ENCODE measurements at places on chromosomes 1 and 21.

DNA sequence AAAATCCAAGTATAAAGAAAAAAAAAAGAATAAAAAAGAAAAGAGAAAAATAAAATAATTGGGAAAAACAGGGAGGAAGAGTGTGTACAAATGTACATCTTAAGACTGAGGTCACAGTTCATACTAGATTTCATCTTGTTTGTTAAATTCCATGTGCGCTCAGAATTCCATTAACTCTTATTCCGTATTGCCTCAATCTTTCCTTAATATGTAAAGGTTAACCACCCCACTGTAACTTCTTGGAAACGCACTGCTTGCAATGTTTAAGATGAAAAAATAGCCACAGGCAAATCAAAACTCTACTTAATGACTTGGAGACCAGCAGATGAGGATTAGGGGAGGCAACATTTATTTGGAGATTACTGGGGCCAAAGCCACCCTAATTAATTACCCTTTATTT lies 23.9 kb upstream of the KCNE1 start:
- no peak for DNase-seq

- DNase-seq: no peak
Measured at GRCh38 chr1:204342310-204342709, 17.4 kb downstream of the PLEKHA6 start.

DNA sequence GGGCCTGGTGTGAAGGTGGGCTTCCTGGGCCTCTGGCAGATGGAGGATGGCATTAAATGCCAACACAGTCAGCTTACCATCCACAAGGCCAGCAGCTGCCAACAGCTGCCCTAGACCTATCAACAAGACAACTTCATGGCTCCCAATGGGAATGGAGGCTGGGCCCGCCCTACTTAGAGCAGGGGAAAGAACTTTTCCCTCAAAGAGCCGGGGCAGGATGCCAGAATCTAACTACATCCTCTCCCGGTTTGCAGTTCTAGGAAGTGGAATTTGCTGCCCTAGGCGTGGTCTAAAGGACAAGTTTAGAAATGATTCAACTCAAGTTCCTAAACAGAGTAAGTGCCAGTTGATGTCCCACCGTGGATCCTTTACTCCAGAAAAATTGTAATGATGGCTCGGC lies 13.1 kb downstream of the ICMT start:
- no peak for DNase-seq

- no peak for DNase-seq
Measured at GRCh38 chr1:191279266-191279800, 801.7 kb upstream of the BRINP3 start.

DNA sequence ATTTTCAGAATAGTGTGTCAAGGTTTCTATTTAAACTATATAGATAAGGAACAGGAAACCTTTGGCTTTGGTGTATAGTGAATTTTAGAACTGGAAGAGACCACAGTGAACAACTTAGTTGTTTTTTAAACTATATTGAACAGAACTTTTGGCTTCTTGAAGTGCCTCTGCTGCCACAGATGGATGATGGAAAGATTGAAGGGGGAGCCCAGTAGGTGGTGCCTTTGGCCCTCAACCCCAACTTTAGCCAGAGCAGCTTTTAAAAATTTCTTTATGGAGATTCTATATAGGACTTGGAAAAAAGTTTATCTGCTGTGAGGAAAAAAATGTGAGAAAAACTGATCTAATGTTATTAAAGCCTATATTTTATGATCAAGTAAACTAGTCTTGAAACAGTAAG lies 50.2 kb downstream of the SWT1 start:
- DNase-seq: no peak

Measured in activated CD4-positive, alpha-beta T cell treated with anti-CD3 and anti-CD28 coated beads for 48 hours (primary cell).